ENCODE measurements at places on chromosomes 12 and 14.

GRCh38 chr14:55298500-55298822 lies 27.2 kb downstream of the FBXO34 start:
- no peak for DNase-seq

- no peak for DNase-seq
Measured at GRCh38 chr14:37819155-37820015, 224.0 kb downstream of the TTC6 start.

GRCh38 chr12:627863-628741 lies 35.1 kb downstream of the NINJ2 start:
- DNase-seq, result no peak

DNA sequence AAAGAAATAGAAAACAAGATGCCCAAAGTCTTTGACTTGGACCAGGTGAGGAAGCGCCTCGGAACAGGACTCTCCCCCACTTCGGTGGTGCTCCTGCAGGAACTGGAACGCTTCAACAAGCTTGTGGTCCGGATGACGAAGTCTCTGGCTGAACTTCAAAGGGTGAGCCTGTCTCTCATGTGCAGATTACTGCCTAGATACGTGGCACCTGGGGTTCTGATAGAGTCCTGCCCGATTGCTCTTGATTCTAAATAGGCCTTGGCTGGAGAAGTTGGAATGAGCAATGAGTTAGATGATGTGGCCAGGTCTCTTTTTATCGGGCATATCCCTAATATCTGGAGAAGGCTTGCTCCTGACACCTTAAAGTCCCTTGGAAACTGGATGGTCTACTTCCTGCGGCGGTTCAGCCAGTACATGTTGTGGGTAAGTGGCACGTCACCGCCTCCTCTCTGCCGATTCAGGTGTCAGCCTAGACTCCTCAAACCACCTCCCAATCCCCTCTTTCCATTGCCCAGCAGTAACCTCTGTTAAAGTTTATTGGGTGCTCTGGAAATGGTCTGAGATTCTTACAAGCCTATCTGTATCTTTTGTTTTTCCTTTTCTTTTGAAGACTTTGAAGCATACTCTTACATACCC lies 40.8 kb downstream of the CCDC92 start:
- DNase-seq, result peak; percentile 18

DNA sequence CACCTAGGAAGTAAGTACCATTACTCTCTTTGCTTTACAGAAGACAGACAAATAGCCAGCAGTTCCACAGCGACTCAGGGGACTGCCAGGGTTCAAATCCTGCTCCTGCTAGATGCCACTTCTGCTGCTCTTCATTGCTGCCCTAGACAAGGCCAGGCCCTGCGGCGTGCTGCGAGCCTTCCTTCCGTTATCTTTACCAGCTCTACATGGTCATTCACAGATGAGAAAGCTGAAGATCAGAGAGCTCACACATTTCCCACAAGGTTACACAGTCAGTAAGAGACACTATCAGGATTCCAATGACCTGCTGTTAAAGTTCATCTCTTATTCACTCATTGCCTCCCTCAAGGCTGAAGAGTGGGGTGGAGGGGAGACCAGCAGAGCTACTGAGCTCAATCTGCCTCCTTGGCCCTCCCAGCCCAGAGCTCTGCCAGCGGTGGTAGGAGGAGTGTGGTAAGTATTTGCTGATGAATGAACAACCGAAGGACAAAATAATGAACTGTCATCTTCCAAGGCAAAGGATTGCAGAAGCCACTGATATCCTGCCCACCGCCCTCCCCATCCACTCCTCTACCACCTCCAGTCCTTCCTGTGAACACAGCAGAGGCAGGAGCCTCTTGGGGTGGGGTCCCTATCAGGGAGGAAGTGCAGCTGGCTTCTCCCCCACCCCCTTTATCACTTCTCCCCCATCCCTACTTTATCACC lies 14.6 kb upstream of the HDAC7 start:
- DNase-seq, result no peak

GRCh38 chr12:73017981-73018380 lies 745.8 kb downstream of the TRHDE start:
- DNase-seq, result no peak

- no peak for DNase-seq
Measured at GRCh38 chr14:37709419-37710195, 114.2 kb downstream of the TTC6 start.

GRCh38 chr12:60059180-60059579 lies 463.4 kb downstream of the SLC16A7 start:
- no peak for DNase-seq

DNA sequence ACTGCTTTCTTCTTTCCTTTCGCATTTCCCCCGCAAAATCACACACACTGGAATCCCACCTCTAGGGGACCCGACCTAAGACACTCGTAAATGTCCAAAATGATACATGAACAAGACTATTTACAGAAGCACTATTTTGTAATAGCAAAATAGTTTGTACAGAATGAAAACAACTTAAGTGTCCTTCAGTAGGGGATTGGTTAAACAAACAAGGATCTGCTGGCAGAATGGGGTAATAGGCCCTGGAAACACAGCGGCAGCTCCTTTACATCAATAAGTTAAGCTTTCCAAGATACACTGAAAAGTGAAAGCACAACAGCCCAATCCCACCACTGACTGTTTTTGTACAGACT lies 48.8 kb downstream of the LTBP2 start:
- DNase-seq, result no peak

- DNase-seq, result peak; percentile 59
Measured at GRCh38 chr14:91350813-91351511, 66.7 kb downstream of the CCDC88C start.

DNA sequence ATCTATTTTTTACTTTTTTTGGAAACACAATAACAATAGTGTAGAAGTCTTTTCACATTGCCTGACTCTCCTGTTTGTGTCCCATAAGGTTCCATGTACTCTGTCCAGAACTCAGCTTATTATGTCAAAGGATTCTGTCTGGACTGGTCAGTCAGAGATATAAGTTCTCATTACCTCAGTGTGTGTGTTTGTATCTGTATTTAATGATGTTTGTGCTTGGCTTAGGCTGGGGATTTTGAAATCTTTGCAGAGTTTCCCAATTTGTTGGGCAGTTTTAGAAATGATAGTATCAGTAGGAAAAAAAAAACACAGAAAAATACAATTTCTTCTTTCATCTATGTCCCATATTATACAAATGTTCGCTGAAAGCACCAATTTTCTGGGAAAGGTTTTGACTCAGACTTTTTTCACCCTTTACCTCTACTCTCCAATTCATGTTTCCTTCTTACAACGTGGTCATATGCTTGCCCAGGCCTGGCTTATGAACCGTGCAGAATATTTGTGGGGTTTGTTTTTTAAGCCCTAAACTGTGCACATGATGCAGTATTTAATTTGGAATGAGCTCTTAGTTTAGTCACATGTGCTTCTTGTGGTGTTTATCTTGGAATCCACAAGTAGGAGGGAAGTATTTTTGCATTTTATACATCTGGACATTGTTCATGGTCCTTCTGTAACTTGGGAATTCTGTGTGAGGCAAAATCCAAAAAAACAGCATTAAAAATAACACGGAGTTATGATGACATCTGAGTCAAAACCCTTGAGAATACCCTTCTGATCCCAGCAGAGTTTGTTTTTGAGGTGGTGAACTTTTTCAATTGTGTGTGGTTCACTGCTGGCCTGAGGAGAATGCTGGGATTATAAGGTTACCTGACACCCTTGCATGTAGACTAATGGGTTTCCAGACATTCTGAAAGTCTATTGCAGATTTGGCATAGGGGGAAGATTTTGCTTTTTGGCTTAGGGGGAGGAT lies 121.2 kb downstream of the RAD51B start:
- no peak for DNase-seq

- no peak for DNase-seq
Measured at GRCh38 chr14:76705214-76705613, 56.1 kb upstream of the VASH1 start.

GRCh38 chr14:56194042-56194441 lies 75.8 kb downstream of the PELI2 start:
- DNase-seq, result no peak

- DNase-seq, result no peak
Measured at GRCh38 chr12:132456944-132457495, 32.9 kb upstream of the FBRSL1 start.

GRCh38 chr14:63292805-63293204 lies 25.9 kb downstream of the GPHB5 start:
- no peak for DNase-seq

DNA sequence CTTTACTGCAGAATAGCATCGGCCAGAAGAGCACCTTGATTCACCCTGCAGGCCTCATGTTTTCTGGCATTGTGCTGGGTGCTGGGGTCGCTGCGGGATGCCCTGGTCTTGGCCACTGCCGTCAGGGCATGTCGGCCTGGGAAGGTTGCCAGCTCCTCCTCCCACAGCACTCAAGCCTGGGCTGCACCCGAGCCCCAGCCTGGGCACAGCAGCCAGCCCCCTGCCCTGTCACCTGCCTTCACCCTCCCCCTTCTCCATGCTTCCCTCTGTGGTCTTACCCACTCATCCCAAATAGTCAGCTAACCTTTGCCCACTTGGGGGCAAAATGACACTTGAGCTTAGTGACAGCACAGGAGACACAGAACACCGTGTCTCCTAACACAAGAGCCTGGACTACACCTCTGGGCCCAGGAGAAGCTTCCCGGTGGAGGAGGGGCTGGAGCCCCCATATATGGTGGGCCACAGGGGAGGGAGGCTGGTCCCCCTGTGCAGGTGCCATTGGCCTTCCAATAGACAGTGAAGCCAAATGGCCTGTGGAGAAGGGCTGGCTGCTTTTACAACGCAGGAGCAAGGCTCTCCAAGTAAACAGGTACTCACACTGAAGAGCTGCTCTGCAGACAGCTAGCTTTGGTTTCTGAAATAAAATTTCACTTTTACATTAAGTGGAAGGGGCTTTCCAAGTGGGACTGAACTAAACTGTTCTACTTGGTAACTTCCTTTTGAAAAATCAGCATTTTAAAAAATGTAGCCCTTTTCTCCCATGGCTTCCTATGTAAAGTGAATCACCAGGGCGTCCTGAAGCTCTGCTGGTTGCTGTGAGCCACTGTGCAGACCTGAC lies 51.2 kb upstream of the AMN start:
- DNase-seq, result no peak

DNA sequence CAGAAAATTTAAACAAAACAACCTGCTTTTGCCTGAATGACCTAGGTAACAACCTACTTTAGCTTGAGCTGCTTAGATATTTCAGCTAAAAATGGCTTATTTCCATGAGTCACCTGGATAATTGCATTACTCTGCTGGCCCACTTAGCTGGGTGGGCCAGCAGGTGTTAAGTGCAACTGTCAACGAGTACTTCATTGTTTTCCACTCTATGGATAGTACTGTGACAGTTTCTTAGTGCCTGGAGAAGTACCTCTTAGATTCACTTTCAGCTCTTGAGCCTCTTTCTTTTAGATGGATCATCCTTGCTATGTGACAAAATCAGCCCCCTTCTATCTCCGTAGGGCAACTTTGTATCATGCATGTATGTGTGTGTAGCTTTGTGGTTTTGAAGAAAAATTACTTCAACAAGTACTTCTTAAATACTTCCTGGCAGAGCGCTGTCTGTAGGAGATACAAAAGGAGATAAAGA lies 368.2 kb upstream of the ATP2B1 start:
- no peak for DNase-seq

DNA sequence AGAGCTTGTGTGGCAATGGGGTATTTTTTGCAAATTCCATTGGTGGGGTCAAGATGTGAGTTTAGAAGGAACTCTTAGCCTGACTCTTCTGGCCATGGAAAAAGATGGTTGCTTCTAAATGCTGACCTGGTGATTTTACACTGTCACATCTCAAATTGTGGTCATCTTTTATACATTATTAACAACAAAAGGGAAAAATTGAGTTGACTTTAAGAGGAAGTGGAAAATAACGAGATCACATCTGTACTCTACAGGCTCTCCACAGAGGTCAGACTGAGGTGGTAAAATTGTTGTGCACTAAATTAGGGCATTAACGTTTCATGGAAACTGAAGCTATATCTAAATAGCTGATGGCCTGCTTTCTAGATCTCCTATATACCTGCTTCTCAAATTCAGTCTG lies 44.7 kb downstream of the PTPN11 start:
- DNase-seq, result no peak

GRCh38 chr12:94666158-94666557 lies 15.8 kb upstream of the TMCC3 start:
- no peak for DNase-seq

- DNase-seq, result no peak
Measured at GRCh38 chr12:7948589-7949260, 12.7 kb upstream of the SLC2A3 start.

GRCh38 chr14:30180219-30180618 lies 252.6 kb upstream of the PRKD1 start:
- no peak for DNase-seq

DNA sequence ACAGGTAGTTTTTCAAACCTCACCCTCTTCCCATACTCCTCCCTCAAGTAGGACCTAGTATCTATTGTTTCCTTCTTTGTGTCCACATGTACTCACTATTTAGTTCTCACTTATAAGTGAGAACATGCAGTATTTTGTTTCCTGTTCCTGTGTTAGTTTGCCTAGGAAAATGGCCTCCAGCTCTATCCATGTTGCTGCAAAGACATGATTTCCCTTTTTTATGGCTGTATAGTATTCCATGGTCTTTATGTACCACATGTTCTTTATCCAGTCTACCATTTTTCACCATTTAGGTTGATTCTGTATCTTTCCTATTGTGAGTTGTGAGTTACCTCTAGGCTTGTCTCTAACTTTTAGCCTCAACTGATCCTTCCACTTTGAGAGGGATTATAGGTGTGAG lies 310.7 kb downstream of the PRKD1 start:
- DNase-seq, result no peak

GRCh38 chr12:123180171-123180570 lies 29.3 kb upstream of the PITPNM2 start:
- DNase-seq, result no peak

DNA sequence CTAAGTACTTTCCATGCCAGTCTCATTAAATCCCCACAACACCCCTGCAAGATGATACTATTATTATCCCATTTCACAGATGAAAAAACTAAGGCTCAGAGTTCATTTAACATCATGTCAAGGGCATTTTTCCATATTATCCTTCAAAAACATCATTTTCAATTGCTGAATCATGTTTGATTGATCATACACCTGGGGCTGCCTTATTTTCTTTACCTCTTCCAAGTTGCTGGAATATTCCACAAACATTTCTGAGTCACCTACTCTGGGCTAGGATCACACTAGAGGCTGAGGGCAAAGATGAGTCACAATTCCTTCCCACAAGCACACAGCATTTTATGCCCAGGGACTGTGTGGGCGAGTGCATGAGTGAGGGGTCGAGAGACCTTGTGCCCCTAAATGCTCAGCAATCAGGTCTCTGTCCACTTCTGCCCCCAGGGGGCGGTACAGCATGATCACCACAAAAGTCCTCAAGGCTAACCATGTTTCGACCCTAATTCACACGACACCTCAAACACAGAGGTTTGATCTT lies 14.1 kb upstream of the TMEM119 start:
- no peak for DNase-seq

- no peak for DNase-seq
Measured at GRCh38 chr14:44180975-44181374, 326.1 kb downstream of the FSCB start.

- no peak for DNase-seq
Measured at GRCh38 chr12:2414810-2415567, 362.2 kb downstream of the CACNA1C start.
